ENCODE measurements at places on chromosomes 2 and 18.

DNA sequence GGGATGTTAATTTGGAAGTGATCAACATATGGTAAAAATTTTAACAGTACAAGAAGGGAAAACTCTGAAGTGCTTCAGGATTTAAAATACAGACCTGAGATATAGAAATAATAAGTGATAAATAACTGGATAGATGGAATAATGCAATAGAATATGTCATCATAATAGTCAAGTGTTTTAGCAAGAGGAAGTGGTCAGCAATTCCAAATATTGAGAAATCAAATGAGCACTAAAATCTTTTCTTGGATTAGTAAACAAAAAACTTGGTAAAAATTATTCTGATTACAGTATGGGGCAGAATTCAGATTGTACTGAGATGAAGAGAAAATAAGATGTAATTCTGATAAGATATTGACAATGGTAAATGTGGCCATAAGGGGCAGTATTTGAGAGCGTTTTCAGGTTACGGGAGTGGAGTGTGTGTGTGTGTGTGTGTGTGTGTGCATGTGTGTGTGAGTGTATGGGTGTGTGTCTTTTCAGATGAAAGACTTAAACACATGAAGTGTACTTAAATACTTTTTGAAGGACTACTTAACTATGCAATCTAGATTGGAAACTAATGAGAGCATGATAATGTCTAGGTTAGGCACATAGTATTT is 217.9 kb upstream of the ITGA4 start:
- no peak for DNase-seq

DNA sequence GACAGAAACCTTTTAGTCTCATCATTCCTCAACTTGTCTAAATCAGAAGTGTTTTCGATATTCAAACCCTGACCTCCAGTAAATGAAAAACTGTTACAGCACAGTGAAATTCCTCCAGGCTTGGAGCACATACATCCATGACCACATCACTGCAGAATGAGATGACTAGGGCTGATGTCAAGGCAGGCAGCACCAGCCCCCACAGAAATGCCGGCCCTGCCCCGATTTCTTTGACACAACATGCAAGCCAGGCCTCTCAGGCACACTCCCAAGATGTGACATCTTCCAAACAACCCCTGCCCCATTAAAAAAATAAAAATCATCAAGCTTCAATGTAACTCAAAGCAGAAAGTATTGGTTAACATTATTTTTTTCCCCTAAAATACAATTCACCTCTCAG is 103.3 kb downstream of the CTAGE1 start:
- DNase-seq: no peak

DNA sequence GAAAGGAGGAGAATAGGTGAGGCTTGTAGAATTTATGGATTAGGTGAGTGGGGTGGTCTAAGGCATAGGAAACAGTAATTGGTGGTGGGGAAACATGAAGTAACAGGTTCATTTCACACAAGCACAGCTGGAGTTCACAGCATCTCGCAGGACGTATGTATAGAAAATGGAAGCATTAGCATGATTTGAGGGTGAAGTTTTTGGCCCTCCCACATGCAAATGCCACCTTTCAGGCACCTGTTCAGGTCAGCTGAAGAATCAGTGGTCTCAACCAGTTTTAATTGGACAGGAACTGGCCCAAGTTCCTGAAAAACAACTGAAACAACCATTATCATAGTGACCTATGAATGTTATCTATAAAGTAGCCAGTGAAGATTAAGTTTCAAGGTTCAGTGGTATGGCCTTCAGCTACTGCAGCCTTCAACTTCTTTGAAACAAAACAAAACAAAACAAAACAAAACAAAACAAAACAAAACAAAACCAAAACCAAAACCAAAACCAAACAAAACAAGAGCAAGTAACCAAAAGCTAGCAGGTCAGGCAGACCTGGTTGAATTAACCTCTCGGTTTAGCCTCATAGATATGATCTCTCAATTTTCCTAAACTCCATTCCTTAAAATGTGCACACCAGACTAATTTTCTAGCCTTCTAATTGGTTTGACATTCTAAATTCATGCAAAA is 102.1 kb upstream of the SPHKAP start:
- DNase-seq: no peak

DNA sequence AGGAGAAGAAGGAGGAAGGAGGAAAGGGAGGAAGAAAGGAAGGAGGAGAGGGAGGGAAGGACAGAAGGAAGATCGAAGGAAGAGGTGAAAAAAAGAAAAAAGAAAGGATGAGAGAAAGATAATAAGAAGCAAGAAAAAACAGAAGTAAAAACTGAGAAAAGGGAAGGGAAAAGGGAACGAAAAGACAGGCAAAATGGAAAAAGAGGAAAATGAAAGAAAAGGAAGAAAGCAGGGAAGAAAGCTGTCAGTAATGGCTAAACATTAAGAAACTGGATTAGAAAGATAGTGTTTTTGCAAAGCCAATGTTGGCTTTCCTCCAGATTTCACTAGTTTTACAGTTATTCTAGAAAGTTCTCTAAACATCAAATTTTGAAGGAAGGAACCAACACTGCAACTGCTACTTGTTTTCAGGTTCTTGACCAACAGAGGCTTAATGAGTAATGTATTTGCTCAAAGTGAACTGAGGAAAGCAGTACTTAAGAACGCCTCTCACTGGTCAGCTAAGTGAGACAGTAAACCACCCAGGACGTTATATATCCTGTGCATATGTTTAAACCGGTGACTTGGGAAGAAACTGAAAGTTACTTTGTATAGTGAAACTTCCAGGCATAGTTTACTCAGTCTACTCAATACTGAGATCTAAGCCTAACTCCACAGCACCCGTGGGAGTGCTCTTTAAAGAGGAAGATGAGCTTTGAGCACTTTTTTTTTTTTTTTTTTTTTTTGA is 286.2 kb upstream of the TRIB2 start:
- no peak for DNase-seq

DNA sequence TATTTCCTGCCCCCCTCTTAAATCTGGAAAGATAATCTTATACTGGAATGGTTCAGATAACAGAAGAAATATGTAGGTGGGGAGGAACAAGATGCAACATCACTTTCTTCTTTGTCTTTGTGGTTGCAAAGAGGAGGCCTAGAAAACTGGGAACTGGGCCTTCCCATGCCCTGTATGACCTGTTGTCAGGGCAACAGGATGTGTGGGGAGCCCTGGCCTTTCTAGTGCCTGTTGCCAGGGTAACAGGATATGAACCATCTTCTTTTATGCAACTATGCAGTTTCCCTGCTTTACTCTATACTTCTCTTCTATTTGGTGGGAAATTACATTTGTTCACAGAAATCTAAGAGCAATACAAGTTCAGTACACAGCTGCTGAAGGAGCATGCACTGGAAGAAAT is 79.8 kb upstream of the PDE1A start:
- no peak for DNase-seq

DNA sequence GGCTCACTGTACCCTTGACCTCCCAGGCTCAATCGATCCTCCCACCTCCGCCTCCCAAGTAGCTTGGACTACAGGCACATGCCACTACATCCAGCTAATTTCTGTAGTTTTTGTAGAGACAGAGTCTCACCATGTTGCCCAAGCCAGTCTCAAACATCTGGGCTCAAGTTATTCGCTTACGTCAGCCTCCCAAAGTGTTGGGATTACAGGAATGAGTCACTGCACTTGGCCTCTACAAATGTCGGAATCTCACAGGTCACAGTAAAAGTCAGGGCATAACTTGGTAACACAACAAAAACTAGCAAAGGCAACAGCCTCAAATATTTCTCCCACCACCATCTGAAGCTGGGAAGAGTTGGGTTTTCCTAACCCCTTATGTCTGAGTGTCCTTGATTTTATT is 25.3 kb downstream of the SCG2 start:
- no peak for DNase-seq

DNA sequence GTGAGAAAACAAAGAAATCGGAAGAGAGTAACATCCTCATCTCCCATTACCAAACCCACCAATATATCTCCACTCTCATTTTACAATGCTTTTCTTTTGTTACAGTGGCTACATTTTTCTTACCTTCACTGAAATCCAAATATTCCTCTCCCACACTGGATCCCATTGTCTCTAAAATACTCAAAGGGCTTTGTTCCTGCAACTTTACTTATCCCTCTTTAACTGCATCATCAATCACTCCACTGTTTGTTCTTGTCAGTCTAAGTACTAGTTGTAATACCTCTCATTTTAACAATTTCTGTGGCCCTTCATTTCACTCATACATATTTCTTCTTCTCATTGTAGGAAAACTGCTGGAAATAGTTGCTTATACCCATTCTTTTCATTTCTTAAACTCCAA is 464.2 kb upstream of the PIK3C3 start:
- DNase-seq: no peak

DNA sequence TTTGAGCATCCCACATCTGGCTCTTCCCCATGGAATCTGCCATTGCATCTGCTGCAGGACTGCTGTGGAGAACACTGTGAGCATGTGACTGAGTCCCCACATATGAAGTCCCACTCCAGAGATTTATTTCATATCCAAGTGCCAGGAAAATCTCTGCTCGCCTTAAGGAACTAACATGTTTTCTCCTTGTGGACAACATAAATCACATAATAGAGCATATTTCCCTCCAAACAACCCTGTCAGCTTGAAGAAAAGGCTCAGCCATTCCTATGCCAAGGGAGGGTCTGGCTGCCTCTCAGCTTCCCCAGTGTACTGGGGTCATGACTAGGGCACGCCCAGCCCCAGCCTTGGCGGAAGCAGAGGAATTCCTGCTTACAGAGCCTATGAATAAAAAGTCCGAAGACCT is 193.7 kb downstream of the DNER start:
- DNase-seq: no peak

DNA sequence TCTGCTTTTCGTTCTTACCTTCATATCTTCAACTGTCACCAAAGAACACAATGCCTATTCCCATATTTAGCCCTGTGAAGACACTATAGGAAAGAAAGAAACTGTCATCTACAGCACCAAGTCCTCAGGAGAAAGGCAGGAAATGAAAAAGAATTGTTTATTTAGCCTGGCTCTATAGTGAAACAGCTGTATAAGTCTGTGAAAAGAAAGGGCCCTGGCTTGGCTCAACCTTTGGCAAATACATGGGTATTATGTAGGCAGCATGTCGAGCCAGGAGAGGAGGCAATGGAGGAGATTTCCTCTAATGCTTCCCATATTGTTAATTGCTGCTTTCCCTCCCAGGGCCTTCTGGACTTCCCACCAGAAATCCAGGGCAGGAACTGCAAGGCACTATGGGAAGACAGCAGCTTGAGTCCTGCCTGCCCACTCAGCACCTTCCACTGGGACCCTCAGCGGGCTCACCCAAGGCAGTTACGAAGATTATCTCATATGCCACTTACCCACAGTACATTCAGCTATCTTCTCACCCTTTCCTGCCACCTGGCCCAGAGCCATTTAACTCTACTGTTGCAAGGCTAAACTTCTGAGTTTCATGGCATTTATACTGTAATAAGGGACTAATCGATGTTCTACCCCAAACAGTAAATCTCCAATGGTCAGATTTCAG is 30.1 kb downstream of the SLC8A1 start:
- no peak for DNase-seq

- DNase-seq: no peak
These were observed 129.8 kb upstream of the FSIP2 start for GRCh38 chr2:185608799-185609198.

DNA sequence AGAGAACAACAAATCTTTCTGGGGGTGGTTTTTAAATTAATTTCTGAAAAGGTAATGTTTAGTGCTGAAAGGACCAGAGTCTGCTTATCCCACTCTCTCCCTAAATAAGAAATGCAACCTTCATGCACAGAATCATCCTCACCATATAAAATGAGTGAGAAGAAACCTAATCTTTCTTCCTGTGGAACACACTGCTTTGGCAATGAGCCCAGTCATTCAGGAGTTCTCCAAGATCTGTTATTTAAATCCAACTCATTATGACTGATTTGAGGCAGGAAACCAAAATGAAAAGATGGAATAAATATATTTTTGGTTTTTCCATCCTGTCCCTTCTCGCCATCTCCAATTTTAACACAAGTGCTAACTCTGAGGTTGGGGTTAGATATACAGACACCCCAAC is 228.3 kb downstream of the SRBD1 start:
- no peak for DNase-seq

DNA sequence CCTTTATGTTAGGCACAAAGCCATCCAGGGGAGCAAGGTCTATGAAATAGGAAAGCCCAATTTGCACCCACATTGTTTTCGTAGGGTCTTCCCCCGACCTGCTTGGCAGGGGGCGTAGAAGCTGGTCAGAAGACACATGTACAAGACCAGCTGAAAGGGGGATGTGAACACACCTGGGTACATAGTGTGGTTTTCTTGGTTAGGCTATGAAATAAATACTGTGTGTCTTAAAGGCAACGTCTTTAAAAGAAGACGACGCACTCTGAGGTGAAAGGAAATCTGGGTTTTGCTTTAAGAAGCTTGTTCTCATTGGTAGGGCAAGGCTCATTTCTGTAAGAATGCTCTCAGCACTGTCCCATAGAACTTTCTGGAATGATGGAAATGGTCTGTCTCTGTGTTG is 60.0 kb upstream of the KLF7 start:
- no peak for DNase-seq

Data from stimulated activated CD4-positive, alpha-beta T cell treated with anti-CD3 and anti-CD28 coated beads, Interleukin-1b, Interleukin-23, amount 100 ng/mL, for 4 hours (primary cell).